ENCODE measurements at places on chromosomes 3 and 15. TPM values are rescaled to one million over a fixed set of nuclear protein-coding genes. Genes with fewer than 3 reads are reported as not detected.

SELENOT gene
- total RNA-seq, result 121 TPM

GLDN gene
- total RNA-seq, result 5.1 TPM

ACOX2 gene
- total RNA-seq, result 22.8 TPM

AP3B2 gene
- 30.6 TPM for total RNA-seq

GOLGA8S gene
- 0.82 TPM for total RNA-seq

GPX1 gene
- 48.3 TPM for total RNA-seq

CNTN4 gene
- 98.5 TPM for total RNA-seq

B3GNT5 gene
- total RNA-seq, result 15.2 TPM

VIPR1 gene
- total RNA-seq, result 3.7 TPM

GCSAM gene
- total RNA-seq, result 0.99 TPM

CRABP1 gene
- total RNA-seq, result 401 TPM

P2RY13 gene
- total RNA-seq, result 0.55 TPM

LTK gene
- total RNA-seq, result 2.3 TPM

SEMA5B gene
- 33.2 TPM for total RNA-seq

TRPM1 gene
- 52.6 TPM for total RNA-seq

SOX2 gene
- 128 TPM for total RNA-seq

UTS2B gene
- 0.38 TPM for total RNA-seq

SGO1 gene
- 6.6 TPM for total RNA-seq

CLDN18 gene
- not detected for total RNA-seq

EIF5A2 gene
- 4.7 TPM for total RNA-seq

IVD gene
- total RNA-seq, result 80.4 TPM

CHRNA3 gene
- 109 TPM for total RNA-seq

CELF6 gene
- 23.9 TPM for total RNA-seq

All from camera-type eye (tissue), 1 donor.